ENCODE measurements at places on chromosomes 11 and 22.

DNA sequence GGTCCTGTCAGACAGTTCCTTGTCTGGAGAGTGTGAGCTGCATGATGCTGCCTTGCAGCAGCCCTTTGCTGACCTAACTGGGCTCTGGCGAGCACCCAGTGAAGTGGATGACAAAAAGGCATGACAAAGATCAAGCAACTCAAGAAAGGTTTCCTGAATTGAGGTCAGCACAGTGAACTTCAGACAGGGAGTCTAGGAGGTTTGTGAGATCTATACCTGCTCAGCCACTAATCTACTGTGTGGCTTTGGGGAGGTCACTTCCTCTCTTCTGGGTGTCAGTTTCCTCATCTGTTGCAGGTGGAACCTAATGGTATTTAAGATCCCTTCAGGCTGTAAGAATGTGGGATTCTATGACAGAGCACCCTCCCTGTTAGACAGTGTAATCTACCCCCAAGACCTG is 213.9 kb upstream of the NARS2 start:
- no peak for DNase-seq

DNA sequence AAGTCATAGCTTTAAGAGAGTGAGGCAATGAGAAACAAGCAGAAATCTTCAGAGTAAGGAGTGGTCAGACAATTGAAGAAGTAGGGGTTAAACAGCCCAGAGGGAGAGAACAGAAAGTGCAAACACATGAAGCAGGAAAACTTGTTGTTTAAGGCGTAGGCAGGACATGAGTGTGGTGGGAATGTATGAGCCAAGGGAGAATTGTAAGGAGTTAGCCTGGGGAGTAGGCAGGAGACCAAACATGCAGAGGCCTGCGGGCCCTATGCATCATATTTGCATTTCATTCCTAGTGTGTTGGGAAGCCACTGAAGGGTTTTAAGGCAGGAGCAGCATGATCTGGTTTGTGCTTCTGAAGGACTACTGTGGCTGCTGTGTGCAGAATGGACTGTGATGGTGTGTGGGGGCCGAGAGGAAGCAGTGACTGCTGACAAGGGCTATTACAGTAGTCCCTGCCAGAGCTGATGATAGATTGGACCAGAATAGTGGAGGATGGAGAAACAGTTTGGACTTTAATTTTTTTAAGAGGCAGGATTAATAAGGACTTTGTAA is 179.9 kb upstream of the C11orf87 start:
- DNase-seq: no peak

DNA sequence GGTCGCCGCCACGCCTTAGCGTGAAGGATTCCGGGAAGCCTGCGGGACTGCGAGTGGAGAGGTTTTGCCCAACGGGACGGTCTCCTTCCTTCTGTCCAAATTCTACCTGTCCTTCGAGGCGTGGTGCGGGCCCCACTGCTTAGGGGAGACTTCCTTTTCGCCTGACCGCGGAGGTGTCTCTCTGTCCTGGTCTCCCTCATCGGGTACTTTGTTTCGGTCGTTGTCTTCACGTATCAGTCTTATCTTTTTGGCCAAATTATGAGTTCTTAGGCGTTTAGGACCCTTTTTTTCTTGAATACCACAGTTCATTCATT is 388 bp downstream of the HINFP start:
- DNase-seq: no peak

DNA sequence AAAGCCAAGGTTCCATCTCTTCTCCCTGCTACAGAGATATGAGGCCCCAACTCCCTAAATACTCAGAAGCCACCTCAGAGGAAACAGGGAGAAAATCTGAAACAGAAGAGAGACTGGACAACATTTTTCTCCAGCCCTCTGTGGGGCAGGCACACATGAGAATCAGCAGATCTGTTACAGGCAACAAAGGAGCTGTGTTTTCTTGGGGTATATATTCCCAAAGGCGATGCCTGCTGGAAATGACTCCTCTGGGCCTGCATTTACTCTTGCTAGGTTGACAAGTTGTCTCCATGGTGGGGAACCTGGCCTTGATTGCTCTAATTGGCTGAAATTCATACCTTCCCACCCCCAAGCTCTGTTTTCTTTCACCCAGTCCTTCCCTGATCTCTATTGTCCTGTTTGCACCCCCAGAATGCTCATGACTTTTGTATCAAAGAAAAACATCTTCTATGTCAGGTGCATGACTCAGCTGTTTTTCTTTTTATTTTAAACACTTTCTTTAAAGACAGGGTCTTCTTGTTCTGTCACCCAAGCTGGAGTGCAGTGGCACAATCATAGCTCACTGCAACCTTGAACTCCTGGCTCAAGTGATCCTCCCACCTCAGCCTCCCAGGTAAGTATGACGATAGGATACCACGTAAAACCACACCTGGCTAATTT is 23.5 kb upstream of the P2RY6 start:
- no peak for DNase-seq

GRCh38 chr11:79152511-79152910 is 288.3 kb downstream of the TENM4 start:
- DNase-seq: no peak

Measured in CD4-positive, alpha-beta T cell treated with Interleukin-17A for 4 hours (primary cell).